ENCODE measurements at places on chromosomes 4 and X.

DNA sequence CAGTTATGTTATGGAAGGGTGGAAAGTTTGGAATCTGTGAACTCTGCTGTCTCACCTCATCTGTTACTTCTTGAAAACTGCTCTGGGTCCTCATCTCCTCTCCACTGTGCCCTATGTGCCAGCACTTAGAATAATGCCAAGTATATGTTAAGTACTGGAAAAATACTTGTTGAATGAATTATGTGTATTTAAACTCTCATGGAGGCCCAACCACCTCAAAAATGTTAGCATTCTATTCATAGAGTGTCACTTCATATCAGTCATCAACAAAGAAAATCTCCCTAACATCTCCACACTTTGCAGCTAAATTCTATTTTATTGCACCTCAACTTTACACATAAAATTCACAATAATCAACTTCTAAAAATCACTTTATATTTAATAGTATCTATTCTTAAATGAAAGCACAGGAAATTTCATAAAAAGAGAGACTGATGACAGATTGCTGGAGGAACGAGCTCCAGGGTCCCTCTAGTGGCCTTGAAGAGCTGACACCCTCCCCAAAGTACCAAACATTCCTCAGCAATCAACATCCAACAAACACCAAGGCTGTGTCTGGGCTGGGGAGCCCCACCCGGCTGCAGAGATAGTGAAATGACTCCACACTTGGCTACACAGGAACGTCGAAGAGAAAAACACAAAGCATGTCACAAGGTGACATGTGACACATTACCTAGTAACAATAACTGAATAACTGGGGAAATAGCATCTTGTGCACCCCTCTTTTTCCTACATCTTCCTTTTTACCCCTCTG is 45.8 kb downstream of the SLC39A8 start:
- peak; percentile 60 for DNase-seq

GRCh38 chr4:20639346-20639745 is 60.9 kb upstream of the PACRGL start:
- no peak for DNase-seq

GRCh38 chr4:124322234-124323065 is 390.1 kb downstream of the ANKRD50 start:
- DNase-seq, result peak; percentile 41

DNA sequence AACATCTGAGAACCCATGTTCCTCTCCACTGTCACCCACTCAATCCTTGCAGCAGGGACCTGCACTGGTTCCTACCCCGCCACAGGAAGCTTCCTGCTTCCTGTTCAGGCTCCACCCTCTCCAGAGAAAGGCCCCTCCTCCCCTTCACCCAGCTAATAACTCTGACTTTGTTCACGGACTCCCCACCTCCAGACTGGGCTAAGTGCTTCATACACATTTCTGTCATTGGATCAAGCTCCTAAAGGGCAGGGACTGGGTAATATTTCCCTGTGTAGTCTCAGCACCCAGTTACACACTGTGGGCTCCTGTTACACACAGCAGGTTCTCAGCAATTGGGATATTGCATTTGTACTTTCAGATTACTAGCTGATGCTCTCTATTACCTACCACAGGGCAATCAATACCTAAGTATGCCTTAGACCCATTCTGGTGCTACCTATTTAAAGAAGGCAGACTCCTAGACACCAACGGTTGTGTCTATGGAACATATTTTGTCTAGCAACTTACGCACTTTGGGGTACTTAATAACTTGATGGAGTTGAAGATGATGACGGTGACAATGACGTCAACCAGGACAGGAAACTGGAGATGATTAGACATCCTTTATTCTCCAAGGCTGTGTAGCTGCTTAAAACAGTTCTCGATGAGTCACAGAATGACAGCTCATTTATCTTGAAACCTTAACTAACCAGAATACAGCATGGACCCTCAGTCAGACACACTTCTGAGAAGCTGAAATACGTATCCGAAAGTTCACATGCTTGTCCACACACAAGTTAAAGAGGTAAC is 58.1 kb downstream of the MAML3 start:
- DNase-seq, result peak; percentile 92

GRCh38 chr4:78747475-78747922 is 28.7 kb upstream of the BMP2K start:
- DNase-seq, result no peak

- DNase-seq, result no peak
These were observed 228.2 kb downstream of the PPP3CA start for GRCh38 chr4:101119141-101119540.

DNA sequence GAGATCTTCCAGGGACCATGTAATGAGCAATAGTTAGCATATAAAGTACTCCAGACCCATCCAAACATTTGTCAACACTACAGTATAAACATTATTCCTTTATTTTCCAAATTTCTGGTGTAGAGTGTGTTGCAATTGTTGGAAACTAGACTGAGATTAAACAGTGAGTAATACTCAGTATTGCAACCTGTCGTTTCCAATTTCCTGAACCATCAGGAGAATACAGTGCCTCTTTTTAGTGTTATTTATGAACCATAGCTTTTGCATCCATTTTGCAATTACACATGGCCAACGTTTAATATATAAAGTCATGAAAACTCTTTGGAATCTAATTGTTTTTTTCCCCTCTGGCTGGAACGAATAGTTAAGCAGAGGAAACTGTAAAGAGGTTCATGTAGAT is 58.3 kb upstream of the DHRSX start:
- DNase-seq, result no peak

DNA sequence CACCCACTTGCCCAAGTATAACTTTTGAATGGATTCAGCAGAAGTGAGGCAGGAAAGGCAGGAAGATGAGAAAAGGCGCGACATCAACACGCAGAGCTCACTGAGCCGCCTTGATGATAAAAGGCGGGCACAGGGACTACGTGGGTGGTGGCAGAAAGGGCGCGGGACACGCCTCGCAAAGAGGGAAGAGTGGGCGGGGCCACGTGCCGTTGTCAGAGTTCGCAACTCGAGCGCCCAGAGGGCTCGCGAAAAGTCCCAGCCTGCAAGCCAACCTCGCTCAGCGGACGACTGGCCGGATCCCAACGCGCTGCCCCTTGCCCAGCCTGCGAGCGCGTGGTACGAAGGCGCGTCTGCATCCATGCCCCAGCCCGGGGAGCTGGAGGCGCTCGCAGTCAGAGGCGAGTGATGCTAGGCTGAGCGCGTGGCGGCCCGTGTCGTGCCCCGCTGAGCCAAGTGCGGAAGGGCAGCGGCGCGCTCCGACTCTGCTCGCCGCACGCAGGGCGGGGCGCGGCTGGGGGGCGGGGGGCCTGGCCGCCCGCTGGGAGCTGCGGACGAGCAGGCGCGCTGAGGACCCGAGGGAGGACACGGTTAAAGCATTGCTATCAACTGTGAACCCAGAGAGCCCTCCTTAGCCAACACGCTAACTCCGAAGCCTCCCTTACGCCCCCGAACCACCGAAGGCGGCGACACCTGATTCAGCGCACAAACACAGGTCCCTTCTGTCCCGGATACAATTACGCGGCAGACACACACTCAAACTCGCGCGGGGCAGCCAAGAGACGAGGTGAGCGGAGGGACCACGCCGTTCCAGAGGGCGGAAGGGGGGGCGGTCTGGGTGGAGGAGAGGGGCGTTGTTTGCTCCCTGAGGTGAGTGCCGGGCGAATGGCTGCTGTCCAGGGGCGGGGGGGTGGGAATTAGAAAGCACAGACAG is at the start of gene UGT8:
Gene UGT8 (plus strand): TSS at position 617 of the 931 bp plus-strand sequence. CDS start 24,074 bp downstream, outside the sequence.
- DNase-seq, result peak; percentile 29

- peak; percentile 32 for DNase-seq
These were observed 1.8 kb downstream of the SLC38A5 start for GRCh38 chrX:48468247-48468671.

GRCh38 chrX:12139934-12140611 is 1.8 kb downstream of the FRMPD4 start:
- peak; percentile 70 for DNase-seq

- DNase-seq, result peak; percentile 72
These were observed 102.1 kb upstream of the EDNRA start for GRCh38 chr4:147378780-147379179.

DNA sequence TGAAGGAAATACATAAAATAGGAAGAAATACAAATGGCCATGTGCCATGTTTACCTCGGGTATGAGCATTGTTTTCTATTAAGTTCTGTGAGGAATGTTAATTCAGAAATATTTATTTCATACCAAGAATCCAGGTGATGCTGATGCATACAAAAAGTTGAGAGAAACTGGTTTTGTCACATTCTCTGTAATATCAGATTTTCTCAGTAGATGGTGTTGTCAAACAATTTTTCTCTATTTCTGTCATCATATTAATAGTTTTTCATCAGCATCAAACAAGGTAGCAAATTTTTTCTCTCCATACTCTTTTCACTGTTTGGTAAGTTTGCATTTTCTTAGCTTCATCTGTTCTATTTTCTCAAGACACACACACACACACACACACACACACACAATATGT is 179.8 kb downstream of the KLHL4 start:
- no peak for DNase-seq

GRCh38 chrX:123990169-123990568 is 28.7 kb downstream of the STAG2 start:
- no peak for DNase-seq

GRCh38 chr4:143384381-143384994 is 47.8 kb downstream of the GAB1 start:
- no peak for DNase-seq

- no peak for DNase-seq
These were observed 200.4 kb upstream of the FAM9B start for GRCh38 chrX:9234315-9234714.

DNA sequence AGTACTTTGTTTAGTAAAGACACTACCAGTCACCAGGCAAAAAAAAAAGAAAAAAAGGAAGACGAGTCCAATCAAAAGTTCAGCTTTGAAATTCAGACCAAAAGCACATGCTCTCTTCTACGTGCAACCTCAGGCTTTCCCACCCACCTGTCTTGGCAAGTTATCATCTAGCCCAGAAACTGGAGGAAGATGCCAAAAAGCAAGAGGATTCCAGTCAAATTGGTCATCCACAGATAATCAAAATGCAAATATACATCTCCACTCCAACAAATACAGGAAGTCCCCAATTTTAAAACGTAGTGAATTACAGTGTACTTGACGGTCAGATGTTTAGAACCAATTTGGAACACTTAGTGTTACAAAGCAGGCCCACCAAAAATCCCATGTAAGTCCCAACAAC is 96.5 kb downstream of the PALLD start:
- DNase-seq, result peak; percentile 80

- DNase-seq, result peak; percentile 61
These were observed 3.2 kb upstream of the KLHL34 start for GRCh38 chrX:21661316-21661715.

- no peak for DNase-seq
These were observed 225.0 kb downstream of the GRIA3 start for GRCh38 chrX:123408821-123409737.

DNA sequence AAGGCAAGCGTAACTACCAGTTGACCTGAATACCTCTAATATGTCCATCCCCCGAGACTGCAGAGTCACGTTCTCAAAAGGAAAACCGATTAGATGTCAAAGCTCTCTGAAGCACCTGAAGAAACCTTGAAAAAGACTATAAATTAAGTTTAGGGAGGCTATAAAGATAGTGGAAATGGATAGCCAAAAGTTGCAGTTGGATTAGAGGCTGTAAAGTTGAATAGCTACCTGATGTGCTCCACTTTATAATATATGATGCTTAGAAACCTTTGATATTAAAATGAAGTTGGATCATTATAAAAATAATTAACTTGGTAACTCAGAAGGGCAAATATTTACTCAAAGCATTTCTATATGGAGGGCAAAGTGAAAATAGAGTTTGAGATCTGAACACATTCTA is 506.6 kb upstream of the AGA start:
- DNase-seq, result no peak

- DNase-seq, result no peak
These were observed 38.8 kb downstream of the MTM1 start for GRCh38 chrX:150607201-150607600.

GRCh38 chrX:149392921-149393320 is 112.2 kb downstream of the IDS start:
- peak; percentile 4 for DNase-seq
